ENCODE measurements at places on chromosomes 12 and 14. TPM values are rescaled to one million over a fixed set of nuclear protein-coding genes. Genes with fewer than 3 reads are reported as not detected.
A peak's percentile ranks its signal among the peaks of the same experiment; 100 is the strongest.

The TRIM9 gene
- total RNA-seq: 1.7 TPM

GRCh38 chr14:74949859-74950573 is 5.4 kb downstream of the PGF start:
- no peak for DNase-seq

- DNase-seq: peak; percentile 47
Measured at GRCh38 chr12:13851828-13852227, 129.6 kb downstream of the GRIN2B start.

GRCh38 chr12:113424915-113425823 is 3.0 kb downstream of the SDSL start:
- DNase-seq: no peak

The METTL1 gene
- total RNA-seq: 9.8 TPM

DNA sequence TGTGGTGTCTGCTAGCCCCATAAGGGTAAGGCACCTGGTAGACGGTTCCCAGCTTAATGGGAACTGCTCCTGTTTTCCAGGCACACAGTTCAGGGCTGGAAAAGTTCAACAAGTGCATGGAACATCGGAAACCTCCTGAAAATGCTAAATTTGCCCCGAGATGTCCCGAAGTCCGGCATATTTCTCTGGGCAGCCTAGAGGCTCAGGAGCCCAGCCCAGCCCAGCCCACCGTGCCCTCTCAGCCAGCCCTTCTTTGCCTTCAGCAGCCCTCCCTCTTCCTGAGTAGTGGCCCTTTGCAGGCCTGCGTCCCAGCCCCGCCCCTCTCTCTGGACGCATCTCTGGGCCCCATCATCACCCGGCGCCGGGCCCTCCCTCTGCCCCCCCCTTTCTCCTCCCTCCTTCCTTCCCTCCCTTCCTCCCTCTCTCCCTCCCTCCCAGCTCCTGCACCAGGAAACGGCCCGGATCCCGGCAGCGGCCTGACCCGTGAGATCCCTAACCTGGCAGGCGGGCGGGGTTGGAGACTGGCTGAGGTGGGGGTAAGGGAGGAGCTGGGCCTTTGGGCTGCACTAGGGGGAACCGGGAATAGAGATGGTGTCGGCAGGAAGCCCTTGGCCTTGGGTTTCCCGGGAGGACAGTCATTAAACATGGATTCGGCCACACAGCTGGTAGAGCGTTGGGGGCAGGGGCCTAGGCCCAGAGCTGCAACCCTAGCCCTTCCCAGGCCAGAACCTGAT is at the start of gene BCL2L2:
Gene BCL2L2 (plus strand): TSS at position 422 of the 734 bp plus-strand sequence. CDS start 935 bp downstream, outside the sequence.
- DNase-seq: peak; percentile 96

DNA sequence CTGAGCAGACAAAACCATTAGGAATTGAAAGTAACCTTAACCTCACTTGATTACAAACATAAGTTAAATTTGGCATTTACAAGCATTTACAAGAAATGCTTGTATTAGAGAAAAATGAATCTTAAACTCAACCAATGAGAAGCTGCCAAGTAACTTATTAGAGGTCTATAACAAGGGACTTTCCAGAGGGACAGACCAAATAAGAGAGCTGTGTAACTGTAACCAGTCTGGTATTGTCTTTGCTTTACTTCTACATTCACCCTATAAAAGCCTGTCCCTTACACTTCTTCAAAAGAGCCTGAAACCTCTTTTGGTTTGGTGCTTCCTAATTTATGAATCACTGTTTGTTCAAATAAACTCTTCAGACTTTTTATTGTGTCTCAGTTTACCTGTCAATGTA is 450.0 kb upstream of the FAR2 start:
- no peak for DNase-seq

GRCh38 chr14:72565917-72566316 is 328.0 kb downstream of the DPF3 start:
- DNase-seq: no peak

DNA sequence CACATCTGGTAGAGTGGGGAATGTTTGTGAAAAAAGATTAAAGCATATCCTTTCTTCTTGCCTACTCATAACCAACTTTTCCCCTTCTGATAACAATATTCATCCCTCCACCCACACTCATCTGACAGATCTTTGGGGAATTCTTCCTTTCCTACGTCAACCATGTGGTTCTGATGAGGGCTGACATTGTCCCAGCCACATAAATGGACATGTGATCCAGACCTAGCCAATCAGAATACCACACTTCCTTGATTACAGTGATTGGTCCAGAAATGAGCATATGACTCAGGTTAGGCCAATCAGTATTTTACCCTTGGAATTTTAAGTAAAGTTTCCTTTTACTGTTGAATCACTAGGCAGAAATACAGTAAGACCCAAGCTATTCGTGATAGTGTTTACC is 58.9 kb downstream of the GPR65 start:
- DNase-seq: no peak

The STXBP6 gene
- total RNA-seq: 36.9 TPM

The NFE2 gene
- total RNA-seq: 0.42 TPM

The FOXN3 gene
- 114 TPM for total RNA-seq

The ARHGDIB gene
- 100 TPM for total RNA-seq

The MAP3K9 gene
- 1.5 TPM for total RNA-seq

The KLRC4 gene
- total RNA-seq: 0.83 TPM

The POP5 gene
- 24.1 TPM for total RNA-seq

The MYL2 gene
- total RNA-seq: not detected

The SRRM4 gene
- total RNA-seq: not detected

- DNase-seq: no peak
Measured at GRCh38 chr14:91315844-91316267, 71.4 kb upstream of the GPR68 start.

- no peak for DNase-seq
Measured at GRCh38 chr14:104536942-104537612, 42.5 kb upstream of the C14orf180 start.
